Cerebellum (tissue), 4 donors: ENCODE measurements at places on chromosomes 4 and X.

DNA sequence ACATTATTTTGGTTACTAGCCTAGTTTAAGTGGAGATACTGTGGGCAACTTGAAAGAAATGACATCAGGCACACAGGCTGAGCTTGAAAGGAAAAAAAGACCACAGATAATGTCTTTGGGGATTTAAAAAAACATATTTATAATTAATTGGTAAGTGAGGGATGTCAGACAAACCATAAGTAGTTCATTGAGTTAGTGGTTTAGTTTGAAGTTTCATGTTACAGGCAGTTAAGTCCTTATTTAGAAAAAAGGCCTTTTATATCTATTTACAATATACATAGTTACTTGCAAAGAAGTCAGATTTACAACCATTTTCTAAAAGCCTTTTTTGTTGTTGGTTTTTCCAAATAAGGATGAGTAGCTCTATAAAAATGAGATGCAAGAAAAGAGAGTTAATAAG, 89.2 kb downstream of the CDS1 start:
- DNase-seq, result no peak

- no peak for DNase-seq
These were observed 234.0 kb upstream of the BCOR start for GRCh38 chrX:40331762-40332161.

- DNase-seq, result no peak
These were observed 534.7 kb downstream of the ANKRD50 start for GRCh38 chr4:124177647-124178425.

- DNase-seq, result no peak
These were observed 516.4 kb upstream of the BOD1L1 start for GRCh38 chr4:14143892-14144291.

GRCh38 chrX:44012484-44013096, 39.4 kb upstream of the NDP start:
- no peak for DNase-seq

GRCh38 chrX:102745857-102746584, 25.5 kb downstream of the GPRASP3 start:
- peak; percentile 17 for DNase-seq

DNA sequence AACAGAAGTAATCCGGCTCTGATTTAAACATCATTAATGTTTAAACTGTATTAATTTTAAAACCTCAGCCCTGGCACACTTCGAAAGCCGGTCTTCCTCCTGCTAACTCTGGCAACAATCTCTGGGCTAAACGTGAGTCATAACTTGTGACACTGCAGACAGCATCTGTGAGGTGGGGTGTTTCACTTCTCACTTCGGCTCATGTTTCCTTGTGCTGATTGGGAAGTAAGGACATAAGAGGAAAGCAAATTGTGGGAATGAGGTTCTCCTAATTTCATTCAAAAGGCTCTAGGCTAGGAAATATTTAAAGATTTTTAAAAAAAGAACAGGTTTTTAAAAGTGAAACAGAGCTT, 139.9 kb upstream of the USP9X start:
- DNase-seq, result no peak

DNA sequence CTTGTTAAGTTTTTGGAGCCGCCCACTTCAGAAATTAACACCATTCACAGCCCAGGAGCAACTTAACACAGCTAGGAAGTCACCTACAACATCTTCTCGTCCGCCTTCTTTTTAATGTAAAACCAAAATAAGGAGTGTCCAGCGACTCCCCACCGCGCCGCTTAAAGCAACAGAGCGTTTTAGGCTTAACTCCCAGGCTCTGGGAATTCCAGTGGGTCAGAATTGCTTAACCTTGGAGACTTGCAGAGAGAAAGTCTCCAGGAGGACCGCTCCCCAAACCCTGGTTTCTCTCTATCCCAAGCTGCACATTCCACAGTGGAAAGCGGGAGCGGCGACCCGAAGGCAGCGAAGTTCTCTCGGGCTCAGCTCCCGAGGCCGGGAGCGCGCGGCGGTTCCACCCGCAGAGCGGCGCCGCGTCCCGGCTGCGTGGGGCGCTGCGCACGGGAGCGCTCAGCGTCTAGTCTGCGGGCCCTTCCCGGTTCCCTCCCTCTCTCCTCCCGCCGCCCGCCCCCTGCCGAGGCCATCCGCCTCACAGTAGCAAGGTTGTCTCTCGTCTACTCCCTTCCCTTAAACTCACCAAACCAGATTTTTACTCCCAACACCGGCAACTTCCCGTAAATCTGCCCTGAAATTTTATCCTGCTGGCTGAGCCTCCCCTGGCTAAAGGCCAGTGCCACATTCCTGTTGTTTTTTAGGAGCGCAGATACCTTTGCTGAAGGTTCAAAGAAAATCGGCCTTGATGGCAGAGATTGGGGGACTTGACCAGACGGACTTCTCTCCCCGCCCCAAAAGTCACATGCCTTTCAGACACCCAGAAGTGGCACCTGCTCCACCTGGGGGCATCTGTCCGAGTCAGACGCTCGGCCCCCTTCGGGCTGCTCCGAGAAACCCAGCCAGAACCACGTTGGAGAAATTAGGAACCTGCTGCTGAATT, at the start of gene RBM47:
Gene RBM47, minus strand, starts transcription at position 464 of the 934 bp plus-strand sequence. CDS start 190,971 bp downstream, outside the sequence.
- peak; percentile 2 for DNase-seq

GRCh38 chr4:169385376-169385775, 114.6 kb upstream of the SH3RF1 start:
- no peak for DNase-seq

DNA sequence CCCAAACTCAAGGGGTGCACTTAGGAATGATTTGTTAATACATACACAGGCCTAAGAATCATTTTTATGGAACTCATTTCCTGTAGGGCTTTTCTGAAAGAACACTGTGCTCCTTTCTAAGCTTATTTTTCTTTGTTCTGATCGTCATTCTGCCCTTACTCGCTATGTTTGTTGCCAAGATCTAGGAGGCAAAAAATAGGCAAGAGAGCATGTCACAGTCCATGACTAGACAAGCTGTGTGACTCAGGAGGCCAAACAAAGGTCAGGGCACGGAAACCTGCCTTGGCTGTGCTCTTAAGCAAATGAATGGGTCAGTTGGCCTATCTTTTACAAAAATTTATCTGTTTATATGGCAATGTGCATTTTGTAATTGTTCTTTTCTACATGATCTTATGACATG, 42.5 kb upstream of the C1GALT1C1 start:
- DNase-seq, result no peak

GRCh38 chr4:96744676-96745075, 904.8 kb downstream of the PDHA2 start:
- no peak for DNase-seq

DNA sequence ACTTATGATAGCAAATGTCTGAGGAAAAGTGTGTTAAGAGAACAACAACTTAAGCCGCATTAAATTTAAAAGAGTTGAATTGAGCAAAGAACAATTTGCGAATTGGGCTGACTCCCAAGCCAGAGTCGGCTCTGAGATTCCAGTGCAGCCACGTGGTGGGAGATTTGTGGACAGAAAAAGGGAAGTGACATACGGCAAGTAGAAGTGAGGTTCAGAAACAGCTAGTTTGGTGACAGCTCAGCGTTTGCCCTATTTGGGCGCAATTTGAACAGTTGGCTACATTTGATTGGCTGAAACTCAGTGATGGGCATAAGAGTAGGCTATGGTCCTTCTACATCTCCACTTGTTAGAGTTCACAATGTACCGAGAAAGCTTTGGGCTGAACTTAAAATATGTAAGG, 124.0 kb downstream of the PRKX start:
- DNase-seq, result no peak

DNA sequence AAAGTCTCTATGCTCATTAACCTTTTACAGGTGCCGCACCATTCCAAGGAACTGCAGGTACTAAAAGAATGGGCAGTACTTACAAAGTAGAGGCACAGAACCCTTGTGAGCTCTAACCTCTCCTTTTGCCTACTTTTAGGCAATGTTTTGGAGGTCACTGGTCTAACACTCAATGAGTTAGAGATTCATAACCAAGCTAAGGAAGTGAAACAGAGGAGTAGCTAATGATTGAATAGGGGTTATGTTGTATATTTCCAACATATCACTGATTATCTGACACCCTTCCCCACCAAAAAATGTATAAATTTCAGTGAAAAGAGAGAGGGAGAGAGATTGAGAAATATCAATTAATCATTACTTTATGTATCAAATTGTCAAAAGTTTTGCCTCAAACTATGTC, 269.3 kb downstream of the PCDH7 start:
- DNase-seq, result no peak

DNA sequence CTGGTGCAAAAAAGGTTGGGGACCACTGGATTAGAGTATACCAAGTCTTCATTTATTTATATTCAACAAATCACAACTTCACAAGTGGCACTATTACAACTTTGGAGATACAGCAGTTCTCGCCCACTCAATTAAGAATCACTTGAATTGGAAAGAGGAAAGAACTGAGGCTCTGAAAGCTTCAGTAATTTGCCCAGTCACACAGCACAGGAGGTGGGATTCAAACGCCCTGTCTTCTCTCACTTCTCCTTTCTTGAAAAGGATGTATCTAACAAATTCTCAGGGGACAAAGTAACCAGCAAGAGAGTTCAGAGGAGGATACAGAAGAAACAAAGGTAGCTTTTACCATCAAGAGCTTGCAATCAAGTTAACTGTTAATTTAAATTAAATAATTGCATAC, 12.4 kb downstream of the SMIM14 start:
- no peak for DNase-seq

DNA sequence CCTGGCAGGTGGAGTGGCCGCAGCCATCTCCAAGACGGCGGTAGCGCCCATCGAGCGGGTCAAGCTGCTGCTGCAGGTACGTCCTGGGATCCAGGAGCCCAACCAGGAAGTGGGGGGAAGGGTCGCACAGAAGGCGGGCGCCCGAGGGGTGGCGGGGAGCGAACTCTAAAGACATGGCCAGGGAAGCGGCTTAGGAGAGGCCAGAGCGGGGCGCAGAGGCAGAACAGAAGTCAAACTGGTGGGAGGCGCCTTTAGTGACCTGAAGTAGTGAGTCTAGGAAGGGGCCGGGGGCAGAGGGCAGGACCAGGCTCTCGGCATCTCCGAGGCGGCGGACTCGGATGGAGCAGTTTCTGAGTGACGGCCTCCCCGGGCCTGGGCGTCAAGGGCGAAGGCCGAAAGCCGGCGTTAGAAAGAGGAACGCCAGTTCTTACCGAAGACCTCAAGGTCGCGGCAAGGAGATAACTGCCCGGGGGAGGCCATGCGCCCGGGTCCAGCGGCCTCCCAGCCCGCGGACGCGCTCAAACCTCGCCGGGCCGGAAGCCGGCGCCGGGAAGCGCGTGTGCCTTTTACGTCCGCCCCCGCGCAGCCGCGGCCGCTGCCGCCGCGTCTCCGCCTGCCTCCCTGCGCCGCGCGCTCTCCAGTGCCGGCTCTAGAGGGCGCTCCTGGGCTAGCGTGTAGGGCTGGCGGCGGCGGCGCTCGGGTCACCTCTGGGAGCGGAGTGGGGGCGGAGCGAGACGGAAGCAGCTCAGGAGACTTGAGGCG, 488 bp downstream of the SLC25A5 start:
- DNase-seq, result peak; percentile 78

GRCh38 chr4:184318852-184319251, 101.2 kb upstream of the ENPP6 start:
- DNase-seq, result no peak

- no peak for DNase-seq
These were observed 48.0 kb downstream of the TENM3 start for GRCh38 chr4:182291175-182291574.

GRCh38 chr4:7105276-7105675, 37.4 kb upstream of the GRPEL1 start:
- no peak for DNase-seq

- DNase-seq, result no peak
These were observed 222 bp downstream of the SMAD1 start for GRCh38 chr4:145481942-145482208.

- no peak for DNase-seq
These were observed 31.4 kb downstream of the CPE start for GRCh38 chr4:165410214-165410613.

DNA sequence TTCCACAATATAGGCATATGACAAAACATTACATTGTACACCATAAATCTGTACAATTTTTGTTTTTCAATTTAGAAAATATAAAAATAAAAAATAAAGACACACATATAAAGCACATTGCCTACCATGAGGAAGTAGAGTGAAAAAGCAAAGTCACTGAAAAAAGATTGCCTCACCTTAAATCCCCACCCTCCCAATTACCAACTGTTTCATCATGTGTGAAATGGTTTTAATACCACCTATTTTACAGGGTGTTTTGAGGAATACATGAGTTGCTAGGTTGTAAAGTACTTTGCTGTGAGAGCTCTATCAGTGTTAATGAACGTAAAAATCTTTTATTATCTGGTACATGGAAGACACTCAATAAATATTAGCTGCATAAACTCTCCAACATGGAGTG, 373.6 kb upstream of the NDST3 start:
- DNase-seq, result no peak

DNA sequence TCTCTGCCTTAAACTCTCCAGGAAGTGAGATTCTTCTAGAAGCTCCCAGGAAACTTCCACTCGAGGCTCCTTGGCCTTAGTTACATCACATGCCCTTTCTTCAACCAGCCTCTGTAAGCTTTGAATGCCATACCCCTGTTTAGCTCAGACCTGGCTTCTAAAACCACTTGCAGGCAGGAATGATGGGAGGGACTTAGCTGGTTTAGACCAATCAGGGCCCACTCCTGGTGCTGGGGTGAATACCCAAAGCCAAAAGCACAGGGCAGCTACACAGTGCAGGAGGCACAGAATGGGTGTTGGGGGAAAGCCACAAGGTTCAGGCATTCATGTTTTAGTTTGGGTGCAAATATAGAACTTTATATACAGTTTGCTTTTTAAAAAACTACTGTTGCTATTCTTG, 296.2 kb downstream of the FRMPD4 start:
- DNase-seq, result no peak

- no peak for DNase-seq
These were observed 103.4 kb downstream of the PDE5A start for GRCh38 chr4:119525005-119525749.

- DNase-seq, result no peak
These were observed 113.4 kb downstream of the ZAR1 start for GRCh38 chr4:48603366-48604003.

GRCh38 chrX:87388381-87388780, 129.2 kb upstream of the KLHL4 start:
- no peak for DNase-seq

- no peak for DNase-seq
These were observed 63.8 kb downstream of the PTPN13 start for GRCh38 chr4:86657910-86658309.

GRCh38 chrX:1841746-1842145, 226.9 kb downstream of the ASMT start:
- no peak for DNase-seq
